ENCODE measurements at places on chromosomes 6 and 20.

GRCh38 chr6:33857093-33857931, 53.5 kb upstream of the MLN start:
- DNase-seq: no peak

GRCh38 chr6:162512744-162513143, 214.8 kb downstream of the PRKN start:
- DNase-seq: no peak

- DNase-seq: no peak
Measured at GRCh38 chr6:111478749-111479148, 4.3 kb downstream of the REV3L start.

DNA sequence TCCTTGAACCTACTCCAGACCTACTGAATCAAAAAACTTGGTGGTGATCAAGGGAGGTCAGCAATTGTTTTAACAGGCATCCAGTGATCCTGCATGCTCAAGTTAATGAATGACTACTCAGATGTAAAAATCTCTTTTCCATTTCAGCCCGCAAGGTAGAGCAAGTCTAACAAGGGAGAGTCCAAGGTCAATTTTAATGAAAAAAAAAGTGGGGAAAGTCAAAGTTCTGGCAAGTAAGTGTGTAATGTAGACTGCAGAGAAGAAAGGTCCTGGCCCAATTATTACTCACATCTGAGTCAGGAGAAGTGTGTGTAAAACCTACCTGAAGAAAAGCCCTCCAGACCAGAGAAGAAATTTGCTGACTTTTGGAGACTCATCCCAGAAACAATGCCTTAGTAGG, 193.5 kb downstream of the UBE3D start:
- no peak for DNase-seq

DNA sequence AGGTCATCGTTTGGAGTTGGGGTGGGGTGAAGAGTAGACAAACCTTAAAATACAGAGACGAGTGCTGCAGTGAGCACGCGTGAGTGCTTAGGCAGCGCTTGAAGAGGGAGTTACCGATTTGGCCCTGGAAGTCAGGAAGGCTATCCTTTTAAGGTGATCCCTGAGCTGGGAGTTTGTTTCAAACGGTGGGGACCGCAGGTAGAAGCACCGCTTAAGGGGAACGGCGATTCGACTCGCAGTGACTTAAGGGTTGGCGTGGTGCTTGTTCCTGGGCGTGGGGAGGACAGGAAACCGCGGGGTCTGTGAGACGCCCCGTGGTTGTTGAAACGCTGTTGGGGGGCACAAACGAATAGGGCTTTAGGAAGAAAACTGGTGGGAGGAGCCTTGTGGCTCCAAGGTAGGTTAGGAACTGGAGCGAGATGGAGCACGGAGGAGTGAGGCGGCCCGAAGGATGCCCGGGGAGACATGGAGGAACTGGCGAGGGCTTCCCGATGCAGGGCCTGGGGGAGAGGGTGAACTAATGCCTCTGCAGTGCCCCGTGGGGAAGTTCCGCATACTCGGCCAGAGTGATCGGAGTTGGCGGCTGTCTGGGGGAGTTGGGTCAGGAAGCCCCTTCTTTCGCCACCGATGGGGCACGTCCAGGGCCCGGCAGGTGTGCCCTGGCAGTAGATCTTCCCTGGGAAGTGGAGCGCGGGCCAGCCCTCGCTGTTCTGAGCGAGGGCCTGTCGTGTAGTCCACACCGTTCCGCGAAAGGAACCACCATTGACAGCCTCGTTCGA, 1.3 kb upstream of the CDYL start:
- DNase-seq: no peak
